Stimulated activated CD4-positive, alpha-beta T cell treated with anti-CD3 and anti-CD28 coated beads, TNF-alpha, amount 100 ng/mL, for 1 hour (primary cell): ENCODE measurements at places on chromosomes 3 and 15.

- no peak for DNase-seq
These were observed 176.1 kb upstream of the ZPLD1 start for GRCh38 chr3:102258666-102259227.

DNA sequence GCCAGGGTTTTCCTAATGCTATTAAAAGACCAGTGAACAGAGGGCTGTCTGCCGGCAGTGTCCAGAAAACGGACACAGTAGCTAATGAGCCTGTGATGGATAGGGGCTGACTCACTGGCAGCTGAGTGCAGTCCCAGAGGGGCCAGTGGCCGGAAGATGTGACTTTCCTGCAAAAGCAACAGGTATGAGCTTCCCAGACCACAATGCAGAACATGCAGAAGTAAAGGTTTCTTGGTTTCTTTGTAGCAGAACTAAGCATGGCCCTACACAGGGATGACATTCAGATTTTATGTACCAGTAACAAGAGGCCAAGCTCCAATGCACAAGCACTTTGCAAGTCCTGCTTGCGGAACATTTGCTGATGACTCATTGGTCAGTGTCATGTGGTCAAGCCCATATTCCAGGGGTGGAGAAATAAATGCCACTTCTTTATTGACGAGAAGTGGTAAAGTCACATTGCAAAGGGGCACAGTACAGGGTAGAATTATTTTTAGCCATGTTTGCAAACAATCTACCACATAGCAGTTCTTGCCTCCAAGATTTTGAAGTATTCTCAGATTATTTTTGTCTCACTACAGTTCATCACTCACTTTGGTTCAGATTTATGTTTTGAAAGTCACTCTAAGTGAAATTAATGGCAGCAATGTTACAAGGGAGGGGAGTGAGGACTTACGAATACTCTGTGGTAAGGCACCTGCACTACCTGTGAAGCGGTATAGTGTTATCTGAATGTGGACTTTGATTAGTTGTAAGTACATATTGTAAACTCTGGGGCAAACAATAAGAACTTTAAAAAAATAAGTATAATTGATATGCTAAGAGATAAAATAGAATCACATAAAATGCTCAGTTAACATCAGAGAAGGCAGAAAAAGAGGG, 263.3 kb downstream of the ABHD5 start:
- DNase-seq, result no peak

- DNase-seq, result no peak
These were observed 81.7 kb downstream of the CD47 start for GRCh38 chr3:108008931-108009639.

DNA sequence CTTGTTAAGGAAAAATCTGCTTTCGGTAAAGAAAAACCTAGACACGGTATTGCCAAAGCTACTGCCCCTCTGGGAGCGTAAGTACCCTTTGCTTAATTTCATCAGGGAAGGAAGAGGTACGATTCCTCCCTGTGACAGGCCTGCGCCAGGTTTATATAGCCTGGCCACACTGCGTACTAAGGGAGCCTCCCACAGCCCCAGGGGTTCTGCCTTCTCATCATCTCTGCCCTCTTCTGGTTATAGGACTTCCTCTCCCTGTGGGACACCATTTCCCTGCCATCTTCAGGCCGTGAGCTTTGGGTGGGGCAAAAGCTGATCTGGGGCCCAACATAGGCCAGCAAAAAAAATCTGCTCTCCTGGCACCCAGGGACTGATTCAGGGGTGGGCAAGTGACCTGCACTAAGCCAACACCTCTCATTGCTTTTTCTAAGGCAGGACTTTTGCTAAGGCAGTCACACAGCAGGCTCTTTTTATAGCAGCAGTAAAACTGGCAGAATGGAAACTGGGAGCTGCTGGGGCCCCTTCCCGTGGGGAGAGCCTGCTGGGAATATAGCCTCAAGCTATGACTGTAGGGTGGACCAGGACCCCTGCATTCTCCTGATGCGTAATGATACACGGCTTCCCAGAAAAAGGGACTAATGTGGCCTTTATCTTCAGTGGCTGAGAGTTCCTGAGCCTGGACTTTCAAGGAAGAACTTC, 76.2 kb downstream of the PRICKLE2 start:
- no peak for DNase-seq

DNA sequence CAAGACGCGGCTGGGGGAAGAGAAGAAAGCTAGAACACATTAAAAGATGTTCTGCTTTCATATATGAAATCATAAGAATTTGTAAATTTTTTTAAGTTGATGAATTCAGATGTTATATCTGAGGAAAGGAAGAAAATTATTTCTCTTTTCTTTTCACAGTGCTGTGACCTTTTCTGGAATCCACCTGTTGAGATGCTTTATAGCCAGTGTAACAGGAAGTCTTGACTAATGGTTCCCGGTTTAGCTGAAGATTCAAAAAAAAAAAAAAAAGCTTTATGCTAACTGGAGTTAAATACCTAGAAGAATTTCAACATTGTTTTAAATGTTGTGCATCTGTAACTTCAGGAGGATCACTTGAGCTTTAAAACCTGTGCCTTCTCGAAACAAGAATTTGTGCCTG, 9.9 kb downstream of the GTPBP8 start:
- no peak for DNase-seq
